Fibroblast of skin of left quadriceps (primary cell): ENCODE measurements at places on chromosomes 2 and 18.

DNA sequence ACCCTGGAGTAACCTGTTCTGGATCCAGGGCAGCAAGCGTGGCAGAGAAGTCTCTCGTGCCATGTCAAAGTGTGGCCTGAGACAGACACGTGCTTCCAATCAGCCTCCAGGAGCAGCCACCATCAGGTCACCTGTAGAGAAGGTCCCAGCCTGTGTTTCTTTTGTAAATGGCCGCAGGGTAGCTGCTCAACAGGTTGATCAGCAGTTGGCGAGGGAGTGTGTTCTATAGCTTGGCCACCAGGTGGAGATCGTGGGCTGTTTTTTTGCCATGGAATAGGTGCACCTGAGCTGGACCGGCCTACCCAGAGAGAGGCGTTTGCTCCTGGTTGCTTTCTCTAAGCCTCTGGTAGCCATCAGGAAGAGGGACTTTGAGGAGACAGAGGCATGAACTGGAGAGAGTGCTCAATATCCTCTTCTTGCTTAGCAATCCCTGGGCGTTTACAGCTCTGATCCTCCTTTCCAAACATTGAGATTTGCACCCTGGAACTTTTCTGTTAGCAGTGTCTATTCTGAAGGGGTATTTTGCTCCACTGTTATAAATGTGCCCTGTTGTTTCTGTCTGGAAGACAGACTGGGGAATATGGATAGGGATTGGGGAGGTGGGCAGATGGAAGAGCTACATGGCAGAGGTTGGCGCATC, 34.2 kb upstream of the EN1 start:
- DNase-seq, result no peak

DNA sequence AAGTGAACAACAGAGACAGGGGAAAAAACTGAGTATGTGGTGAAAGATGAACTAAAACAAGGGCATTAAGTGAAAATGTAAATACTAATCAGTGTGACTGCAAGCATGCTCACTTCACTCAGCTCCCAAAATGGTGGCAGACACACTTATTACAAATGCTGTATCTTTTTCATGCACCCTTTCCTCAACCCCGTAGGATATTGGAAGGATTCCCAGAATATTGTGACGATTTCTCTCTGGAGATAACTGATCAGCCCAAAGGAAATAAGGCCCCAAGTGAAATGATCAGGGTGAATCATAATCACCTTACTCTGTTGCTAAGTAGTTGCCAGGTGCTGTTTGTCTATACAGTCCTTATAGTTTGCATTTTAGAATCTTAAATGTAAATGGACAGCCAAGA, 138.9 kb upstream of the IL1R2 start:
- DNase-seq, result no peak

DNA sequence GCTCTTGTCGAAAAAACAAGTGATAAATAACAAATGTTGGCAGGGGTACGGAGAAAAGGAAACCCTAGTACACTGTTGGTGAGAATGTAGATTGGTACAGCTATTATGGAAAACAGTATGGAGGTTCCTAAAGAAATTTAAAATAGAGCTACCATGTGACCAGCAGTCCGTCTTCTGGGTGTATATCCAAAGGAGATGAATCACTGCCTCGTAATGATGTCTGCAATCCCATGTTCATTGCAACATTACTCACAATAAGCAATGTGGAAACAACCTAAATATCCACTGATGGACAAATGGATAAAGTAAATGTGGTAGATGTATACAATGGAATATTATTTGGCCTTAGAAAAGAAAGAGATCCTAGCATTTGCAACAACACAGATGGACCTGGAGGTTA, 50.6 kb downstream of the SLC16A14 start:
- no peak for DNase-seq

- DNase-seq, result peak; percentile 94
These were observed 72.2 kb upstream of the TMEM17 start for GRCh38 chr2:62577994-62578781.

- DNase-seq, result no peak
These were observed 11.4 kb upstream of the CTIF start for GRCh38 chr18:48527461-48527860.

GRCh38 chr2:147792966-147793617, 51.7 kb upstream of the ACVR2A start:
- DNase-seq, result peak; percentile 33

GRCh38 chr2:239034561-239035341, 186.9 kb downstream of the TWIST2 start:
- DNase-seq, result no peak

DNA sequence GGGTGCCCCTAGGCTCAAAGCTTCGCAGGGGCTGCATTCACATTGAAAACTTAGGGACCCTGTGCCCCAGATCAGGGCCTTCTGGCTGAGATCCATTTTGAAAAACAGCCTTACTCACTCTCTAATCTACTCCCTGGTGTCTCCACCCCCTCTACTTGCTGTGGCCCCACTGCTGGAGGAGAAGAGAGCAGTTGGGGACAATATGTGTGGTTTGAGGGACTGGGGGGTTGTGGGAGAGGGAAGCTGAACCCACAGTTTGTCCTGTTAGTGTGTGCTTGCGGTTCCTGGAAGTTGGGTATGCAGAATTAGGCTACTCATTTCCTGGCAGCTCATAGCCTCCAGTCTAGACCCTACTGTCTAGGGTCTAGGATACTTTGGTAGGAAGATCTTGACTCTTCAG, 211.4 kb downstream of the PRKCE start:
- DNase-seq, result no peak

- no peak for DNase-seq
These were observed 111.1 kb downstream of the KLHL14 start for GRCh38 chr18:32661486-32662299.

- peak; percentile 35 for DNase-seq
These were observed 47.2 kb downstream of the SLC14A2 start for GRCh38 chr18:45662468-45662867.

DNA sequence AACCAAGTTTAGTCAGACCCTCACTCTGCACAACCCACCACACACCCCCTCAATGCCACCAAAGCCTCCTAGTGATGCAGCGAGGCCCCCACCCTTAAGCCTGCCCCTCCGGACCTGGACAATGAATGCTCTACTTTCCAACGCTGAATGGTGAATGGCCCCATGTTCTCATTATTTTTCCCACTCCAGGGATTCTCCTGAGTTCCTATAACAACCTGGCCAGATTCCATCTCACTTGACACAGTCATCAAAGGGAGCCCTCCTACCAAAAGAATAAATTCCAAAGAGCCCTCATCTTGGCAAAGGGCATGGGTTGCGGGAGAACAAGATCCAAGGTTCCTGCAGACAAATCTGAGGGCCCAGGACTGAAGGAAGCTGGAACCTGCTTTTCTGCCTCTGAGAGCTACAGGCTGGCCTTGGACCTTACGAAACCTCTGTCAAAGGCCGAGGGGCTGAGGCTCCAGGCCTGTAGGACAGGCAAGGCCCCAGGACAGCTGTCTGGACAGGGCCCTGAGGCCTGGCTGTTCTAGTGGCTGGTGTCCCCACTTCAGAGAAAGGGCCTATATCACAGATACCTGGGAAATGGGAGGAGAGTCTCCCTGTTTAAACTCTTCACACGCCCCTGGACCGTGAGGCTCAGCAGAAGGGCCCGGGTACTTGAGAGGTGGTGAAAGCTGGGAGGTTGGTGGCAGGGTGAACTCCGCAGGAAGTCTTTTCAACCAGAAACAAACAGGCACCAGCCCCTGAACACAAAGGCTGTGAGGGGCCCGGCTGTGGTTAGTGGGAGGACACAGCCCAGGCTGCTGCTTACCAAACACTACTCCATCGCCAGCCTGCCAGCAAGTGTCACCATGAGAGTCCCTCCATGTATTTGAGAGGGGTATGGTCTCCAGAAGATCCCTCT, 27.3 kb downstream of the SFXN5 start:
- DNase-seq, result no peak

GRCh38 chr18:64264171-64264570, 115.3 kb upstream of the LINC00305 start:
- no peak for DNase-seq

DNA sequence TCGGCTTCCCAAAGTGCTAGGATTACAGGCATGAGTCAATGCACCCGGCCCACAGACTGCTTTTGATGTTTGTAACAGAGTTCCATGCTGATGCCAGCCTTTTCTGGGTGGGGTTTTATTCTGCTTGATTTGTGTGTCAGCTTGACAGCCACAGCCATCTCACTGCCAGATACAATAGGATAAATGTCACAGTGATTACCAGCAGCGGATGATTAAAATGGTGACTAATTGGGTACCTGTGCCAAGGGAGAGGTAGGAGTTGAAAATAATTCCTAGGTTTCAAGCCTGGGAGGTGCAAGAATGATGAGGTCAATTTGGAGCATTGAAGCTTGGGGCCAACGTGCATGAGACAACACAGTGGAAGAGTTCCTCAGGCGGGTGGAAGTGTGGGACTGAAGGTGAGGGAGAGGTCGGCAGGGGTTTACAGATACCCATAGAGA, 39.4 kb downstream of the SH2D6 start:
- DNase-seq, result no peak

DNA sequence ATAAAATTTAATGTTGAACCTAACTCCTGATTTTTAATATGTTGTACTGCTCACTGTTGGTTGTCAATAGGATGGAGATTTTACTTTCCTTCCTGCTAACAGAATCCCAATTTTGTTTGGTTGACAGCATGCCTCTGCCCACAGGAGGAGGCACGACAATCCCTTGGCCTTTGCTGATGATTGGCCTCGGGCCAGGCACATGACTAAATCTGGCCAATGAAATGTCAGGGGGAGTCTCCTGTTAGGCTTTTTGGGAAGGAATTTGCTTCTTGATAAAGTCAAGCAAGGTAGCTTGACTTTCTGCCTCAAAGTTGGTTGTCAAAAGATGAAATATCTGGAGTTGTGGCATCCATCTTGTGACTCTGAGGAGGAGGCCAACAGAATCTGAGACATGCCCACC, 6.8 kb upstream of the TGFA start:
- no peak for DNase-seq

DNA sequence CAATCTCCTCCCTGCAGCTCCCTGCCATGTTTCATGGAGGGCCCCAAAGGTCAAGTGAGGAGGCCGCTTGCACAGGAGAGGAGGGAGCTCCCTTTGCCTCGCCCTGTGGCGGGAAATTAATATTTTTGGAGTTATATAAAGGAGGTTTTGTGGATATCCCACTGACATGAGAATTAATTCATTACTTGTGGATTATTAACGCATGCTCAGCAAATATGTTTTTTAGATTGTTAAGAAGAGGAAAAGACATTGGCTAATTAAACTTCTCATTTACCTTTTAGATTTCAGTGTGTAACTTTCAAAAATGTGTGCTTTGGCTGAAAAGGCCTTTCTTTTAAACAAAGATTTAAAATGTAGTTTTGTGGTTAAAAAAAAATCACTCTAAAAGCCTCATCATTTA, 474.0 kb downstream of the SOCS6 start:
- no peak for DNase-seq

- DNase-seq, result no peak
These were observed 79.3 kb upstream of the FAM98A start for GRCh38 chr2:33678436-33678835.

GRCh38 chr2:64007924-64008323, 11.3 kb downstream of the VPS54 start:
- DNase-seq, result no peak
